SJSA1 (cell line): ENCODE measurements at places on chromosomes 13 and 19.

DNA sequence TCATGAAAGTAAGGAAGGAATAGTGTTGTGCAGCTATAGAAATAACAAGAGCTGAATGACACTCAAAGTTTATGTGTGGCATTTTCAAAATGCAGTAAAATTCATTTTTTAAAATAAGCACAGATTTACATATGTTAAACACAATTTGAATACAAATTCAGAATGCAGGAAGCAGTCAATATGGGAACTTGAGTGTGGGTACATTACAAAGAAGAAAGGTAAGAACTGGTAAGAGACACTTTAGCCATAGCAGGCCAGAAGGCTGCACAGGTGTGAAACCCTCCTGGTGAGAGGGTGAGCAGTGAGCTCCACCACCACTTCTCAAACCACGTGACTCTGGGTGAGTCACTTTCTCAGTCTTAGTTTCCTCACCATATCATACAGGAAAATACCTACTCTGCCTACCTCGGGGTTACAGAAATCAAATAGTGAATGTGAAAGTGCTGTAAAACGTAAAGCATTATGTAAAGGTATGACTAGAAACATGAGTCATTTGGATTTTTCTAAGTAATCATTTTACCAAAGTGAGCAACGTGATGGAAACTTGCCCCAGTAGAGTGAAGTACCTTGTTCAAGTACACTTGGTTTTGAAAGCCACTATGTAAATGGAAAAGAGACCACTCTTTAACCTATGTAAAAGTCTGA, 40.5 kb downstream of the USP12 start:
- no peak for DNase-seq

DNA sequence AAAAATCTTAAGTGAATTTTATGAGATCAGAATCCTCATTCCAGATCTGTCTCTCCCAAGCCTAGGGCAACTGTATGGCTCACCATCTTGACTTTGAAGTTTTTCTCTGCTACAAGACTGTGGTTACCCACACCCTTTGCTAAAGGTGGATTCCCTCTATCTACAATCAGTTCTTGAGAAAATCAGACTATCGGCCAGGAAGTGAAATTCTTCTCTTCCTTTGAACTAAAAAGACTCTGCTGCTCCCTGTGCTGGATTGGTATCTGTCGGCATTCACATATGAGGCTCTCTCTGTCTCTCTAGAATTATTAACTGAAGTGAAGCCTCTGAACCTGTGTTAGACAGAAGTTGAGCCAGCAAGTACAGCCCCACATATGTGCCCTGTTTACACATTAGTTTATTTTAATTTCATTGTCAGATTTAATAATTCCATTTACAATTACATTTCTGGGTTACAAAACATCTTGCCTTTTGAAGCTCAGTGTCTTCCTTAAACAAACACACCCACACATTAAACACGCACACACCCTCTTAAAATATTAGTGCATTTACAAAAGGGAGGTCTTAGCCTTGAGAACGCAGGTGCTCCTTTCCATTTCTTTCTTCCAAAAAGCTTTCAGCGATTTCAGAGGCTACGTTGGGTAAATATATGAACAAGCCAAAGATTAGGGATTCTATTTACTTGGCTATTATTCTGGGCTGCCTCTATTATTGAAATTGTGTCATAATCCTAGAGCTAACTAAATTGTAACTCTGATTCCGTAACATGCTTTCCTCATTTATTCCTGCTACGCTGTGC, 145.7 kb downstream of the MIPEP start:
- DNase-seq: no peak

- no peak for DNase-seq
Observed at GRCh38 chr13:23705583-23705982, 135.4 kb downstream of the TNFRSF19 start.

DNA sequence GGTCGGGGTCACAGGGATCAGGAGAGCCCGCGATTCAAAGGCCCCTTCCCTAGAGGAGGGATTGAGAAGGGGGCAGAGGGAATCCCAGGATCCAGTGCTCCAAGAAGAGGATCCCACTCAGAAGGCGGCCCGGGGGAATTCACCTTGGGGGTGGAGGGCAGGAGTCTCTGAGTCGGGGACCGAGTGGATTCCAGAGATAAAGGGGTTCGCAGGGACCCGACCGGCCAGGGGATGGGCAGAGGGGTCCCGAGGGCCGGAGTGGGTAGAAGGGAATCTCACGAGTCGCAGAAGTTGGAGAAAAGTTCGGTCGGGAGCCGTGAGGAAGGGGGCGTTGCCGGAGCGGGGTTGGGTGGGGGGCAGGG, 261 bp downstream of the PRKD2 start:
- no peak for DNase-seq

DNA sequence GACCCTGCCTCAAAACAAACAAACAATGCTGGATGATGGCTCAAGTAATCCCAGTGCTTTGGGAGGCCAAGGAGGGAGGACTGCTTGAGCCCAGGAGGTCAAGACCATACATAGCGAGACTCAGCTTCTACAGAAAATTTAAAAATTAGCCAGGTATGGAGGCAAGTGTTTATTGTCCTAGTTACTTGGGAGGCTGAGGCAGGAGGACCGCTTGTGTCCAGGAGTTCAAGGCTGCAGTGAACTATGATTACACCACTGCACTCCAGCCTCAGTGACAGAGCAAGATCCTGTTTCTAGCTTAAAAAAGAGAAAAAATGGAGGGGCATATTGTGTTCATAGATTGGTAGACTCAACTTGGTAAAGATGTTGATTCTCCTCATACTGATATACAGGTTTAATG, 36.2 kb downstream of the KPNA3 start:
- no peak for DNase-seq

DNA sequence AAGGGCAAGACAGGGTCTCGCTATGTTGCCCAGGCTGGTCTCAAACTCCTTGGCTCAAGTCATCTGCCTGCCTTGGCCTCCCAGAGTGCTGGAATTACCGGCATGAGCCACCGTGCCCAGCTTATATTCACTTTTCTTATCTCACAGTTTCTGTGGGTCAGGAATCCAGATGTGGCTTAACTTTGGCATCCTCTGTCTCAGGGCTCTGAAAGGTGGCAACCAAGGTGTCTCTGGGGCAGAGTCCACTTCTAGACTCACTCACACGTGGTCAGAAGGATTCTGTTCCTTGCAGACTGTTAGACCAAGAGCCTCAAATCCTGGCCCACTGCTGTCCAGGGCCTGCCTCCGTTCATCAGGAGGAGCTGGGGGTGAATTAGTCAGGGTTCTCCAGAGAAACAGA, 7.6 kb upstream of the LMNB2 start:
- DNase-seq: no peak

DNA sequence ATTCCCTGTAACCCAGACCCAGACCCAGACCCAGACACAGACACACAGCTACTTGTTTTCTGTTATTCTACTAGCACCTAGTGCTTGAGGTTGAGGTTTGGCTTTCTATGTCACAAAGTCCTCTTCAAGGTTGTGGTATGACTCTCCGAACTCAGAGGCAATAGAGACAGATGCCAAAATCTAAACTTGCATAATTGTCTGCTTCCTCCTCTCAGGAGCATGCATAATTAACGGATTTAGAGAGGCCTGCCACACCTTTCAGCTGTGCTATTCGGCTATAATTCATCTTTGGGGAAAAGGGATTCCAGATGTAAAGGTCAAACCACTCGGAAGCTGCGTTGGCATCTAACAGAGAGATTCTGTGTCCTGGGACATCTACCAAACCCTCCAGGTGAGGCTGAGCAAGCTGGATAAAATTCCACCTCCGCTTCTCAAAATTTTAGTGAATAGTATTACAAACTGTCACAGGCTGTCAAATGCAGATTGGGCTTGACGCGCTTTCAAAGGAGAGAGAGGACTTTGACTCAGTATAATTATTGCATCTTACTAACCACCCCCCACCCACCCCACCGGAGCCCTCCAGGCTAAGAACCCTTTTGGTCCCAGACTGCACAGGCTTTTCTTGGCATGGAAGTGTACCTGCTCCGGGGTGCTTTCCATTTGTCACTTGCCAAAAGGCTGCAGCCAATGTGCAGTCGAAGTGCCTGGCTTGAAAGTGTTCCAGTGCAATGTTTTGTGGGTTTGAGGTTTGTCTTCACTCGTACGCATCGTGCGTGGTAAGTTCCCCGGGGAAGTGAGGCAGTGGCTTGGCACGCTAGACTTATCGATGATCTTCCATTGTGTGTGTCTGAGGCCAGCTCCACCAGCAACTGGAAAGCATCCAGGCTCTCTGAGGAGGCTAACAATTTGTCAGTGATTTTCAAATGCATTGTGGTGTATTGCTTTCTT, 194.1 kb downstream of the TDRD3 start:
- peak; percentile 80 for DNase-seq

DNA sequence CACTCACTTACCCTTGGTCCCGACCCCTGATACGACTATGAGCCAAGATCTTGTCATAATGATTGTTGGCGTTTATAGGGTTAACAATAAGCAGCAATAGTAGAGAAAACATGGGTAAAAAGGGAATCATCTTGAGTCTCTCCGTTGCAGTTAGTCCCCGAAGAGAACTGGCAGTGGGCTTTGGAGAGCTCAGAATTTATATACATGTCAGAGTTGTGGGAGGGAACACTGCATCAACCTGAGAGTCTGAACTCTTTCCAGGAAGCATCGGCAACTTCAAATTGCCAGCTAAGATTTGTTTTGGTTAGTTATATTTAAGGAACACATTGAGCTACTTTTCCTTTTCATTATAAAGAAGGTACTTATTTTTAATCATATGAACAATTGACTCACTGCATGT, at the start of gene POSTN:
Gene POSTN (minus strand): TSS at position 172 of the 400 bp plus-strand sequence. CDS start 42 bp downstream, at position 130.
- DNase-seq: no peak

DNA sequence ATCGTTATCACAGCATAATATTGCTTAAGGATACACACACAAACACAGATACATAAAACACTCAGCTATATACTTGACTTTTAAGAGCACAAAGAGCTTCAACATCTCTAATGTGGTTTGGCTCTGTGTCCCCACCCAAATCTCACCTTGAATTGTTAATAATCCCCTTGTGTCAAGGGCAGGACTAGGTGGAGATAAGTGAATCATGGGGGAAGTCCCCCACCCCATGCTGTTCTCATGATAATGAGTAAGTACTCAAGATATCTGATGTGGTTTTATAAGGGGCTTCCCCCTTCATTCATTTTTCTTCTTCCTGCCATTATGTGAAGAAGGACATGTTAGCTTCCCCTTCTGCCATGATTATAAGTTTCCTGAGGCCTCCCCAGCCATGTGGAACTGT, 481.4 kb downstream of the PCDH9 start:
- DNase-seq: no peak

- no peak for DNase-seq
Observed at GRCh38 chr13:26060357-26060756, 8.5 kb upstream of the SHISA2 start.

GRCh38 chr19:35098413-35099049, 17.1 kb upstream of the FXYD3 start:
- no peak for DNase-seq

DNA sequence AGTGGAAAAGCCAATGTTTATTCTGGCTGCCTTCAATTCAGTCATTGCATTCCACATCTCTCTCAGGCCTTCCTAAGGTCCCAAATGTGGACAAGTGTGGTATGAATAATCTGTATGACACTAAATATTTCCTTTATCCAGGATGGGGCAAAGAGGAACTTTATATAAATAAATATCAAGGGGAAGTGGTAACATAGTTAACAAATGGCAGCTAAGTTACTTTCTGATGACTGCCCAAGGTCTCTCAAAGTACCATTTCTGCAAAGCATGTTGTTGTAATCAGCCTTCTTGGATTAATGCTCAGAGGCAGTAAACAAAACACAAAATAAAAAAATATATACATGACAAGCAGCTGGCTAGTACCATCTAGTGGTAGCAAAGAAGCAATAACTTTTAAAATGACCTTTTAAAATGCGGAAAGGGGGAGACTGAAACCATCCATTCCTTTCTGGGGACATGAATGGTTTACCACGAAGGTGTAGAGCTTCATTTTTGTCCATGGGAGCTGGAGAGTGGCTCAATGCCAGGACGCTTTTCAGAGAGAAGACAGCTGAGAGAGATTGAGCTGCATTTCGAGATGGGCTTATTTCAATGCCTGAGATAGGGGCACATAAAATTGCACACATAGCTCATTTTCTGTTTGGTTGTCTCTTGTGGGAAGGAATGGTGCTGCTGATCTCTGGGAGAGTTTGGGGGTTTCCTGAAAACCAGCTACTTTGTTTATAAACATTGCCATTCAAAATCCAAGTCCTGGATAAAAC, 259.2 kb downstream of the RFC3 start:
- DNase-seq: no peak

DNA sequence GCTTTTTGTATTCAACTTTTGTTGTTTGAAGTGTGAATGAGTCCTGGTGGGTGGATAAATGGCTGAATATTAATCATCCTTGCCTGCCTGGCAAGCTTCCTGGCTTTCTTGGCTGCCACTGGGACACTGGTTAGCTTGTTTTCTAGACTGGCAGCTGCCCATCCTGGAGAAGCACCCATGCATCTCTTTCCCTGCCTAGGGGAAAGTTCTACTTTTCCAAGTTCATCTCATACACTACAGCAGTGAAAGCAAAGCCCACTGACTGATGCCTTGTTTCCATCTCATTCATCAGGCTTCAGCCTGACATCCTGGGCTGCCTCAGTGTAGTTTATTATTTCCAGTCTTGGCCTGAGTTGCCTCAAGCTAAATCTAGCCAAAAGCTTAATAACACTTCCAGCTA, 244.8 kb downstream of the PCDH20 start:
- DNase-seq: no peak

DNA sequence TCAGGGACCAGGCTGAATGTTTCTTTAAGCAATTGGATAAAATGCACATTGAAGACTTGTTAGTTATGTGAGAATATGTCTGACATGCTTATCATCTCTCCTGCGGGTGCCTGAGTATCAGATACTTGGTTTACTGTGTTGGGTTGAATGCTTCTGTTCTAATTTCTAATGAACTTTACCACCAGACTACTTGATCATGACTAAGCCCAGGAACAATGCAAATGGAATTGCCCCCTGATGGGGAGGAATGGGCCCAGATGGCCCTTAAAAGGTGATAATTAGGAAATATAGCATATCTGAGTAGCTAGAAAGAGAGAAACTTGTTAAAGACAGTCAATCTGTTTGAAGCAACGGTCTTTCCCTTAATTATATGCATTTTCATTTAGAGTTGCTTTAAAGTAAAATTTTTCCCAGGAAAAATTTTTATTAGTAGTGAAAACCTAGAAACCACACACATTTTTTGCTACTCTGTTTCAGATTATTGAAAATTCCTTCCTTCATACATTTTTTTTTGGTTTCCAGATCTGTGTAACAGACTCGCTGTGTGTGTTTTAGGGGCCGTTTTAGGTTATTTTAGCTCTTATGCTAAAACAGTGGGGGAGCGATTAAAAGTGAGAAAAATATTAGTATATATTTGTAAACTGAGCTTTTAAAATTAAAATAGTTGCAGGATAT, 186.6 kb downstream of the TM9SF2 start:
- DNase-seq: no peak

GRCh38 chr19:5030822-5031221, 61.9 kb downstream of the KDM4B start:
- DNase-seq: no peak
